Activated effector memory CD4-positive, alpha-beta T cell treated with Interleukin-2 at 50 U/mL for 16 hours (primary cell): ENCODE measurements at places on chromosomes 11 and 22.

DNA sequence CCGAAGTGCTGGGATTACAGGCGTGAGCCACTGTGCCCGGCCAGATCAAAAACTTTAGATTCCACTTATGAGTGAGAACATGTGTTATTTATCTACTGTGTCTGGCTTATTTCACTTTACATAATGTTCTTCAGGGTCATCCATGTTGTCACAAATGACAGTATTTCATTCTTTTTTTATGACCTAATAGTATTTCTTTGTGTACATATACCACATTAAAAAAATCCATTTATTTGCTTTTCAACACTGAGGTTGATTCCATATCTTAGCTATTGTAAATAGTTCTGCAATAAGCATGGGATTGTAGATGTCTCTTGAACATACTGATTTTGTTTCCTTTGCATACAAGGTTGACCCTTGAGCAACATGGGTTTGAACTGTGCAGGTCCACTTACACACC is 13.2 kb upstream of the SCGB1D1 start:
- no peak for DNase-seq

- DNase-seq, result no peak
These were observed 377.7 kb downstream of the BRD1 start for GRCh38 chr22:49449811-49450446.

- no peak for DNase-seq
These were observed 41.9 kb downstream of the MICAL2 start for GRCh38 chr11:12152321-12152720.

DNA sequence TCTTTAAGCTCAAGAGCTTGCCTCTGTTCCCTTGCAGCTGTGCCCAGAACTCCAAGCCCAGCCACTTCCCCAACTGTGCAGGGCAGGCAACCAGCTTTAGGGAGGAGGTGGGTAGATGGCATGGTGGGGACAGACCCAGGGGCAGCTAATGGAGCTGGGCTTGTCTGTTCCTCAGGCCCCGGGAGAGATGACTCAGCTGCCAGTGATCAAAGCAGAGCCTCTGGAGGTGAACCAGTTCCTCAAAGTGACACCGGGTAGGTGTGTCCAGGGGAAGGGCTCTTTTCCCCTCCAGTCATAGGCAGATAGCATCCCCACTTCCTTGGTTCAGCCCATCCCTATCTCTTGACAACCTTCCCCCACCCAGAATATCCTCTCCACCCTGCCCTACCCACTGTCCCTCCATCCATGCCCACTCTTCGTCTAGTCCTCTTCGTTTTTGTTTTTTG is 32.4 kb downstream of the CREB3L1 start:
- no peak for DNase-seq

- no peak for DNase-seq
These were observed 128.7 kb upstream of the TOP3B start for GRCh38 chr22:22111267-22111751.
